ENCODE measurements at places on chromosomes 4 and X.

- DNase-seq = no peak
These were observed 515.1 kb upstream of the DIPK2B start for GRCh38 chrX:45715748-45716147.

- no peak for DNase-seq
These were observed 107.3 kb downstream of the EFNB1 start for GRCh38 chrX:68936126-68936525.

- no peak for DNase-seq
These were observed 57.8 kb upstream of the PLAC1 start for GRCh38 chrX:134715930-134716619.

- DNase-seq = no peak
These were observed 96.6 kb downstream of the SORCS2 start for GRCh38 chr4:7288751-7289523.

DNA sequence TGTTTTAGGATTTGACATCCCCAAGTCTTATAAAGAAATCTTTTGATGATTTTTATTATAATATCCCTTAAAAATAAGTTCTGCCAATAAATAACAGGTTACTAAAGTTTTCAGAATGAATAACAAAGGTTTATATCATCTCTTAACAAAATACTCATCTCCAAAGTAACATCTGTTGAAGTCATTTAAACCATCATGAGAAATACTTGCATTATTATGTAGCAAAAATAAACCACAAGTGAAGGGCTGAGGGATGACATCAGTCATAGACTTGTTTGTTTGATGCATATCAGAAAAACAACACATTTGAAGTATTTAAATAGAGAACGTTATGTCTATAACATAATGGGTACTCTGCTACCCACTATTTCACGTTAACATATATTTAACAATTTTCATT, 114.9 kb downstream of the SPOCK3 start:
- no peak for DNase-seq

DNA sequence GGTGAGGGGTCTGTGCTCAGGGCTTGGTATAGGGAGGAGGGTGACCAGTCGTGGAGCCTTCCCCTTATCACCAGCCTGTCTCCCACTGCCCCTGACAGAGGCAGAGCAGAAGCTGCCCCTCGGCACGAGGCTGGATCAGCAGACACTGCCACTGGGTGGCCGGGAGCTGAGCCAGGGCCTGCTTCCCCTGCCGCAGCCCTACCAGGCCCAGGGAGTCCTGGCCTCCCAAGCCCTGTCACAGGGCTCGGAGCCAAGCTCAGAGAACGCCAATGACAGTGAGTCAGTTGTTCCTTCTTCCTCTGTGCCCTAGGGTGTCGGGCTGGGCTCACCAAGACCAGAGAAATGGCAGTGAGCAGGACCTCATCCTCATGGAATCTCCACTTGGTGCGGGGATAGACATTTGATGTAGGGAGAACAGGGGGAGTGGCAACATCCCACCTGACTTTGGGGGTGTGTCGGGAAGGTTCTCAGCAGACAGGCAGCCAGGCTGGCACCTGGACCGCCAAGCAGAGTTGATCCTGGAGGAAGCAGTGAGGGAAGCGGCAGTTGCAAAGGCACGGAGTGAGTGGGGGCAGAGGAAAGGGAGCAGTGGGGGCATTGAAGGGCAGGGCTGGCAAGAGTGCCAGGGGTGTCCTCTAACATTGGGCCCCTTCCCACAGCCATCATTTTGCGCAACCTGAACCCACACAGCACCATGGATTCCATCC, 14.3 kb upstream of the UBA1 start:
- DNase-seq = no peak

GRCh38 chr4:142396279-142396678, 449.8 kb downstream of the INPP4B start:
- no peak for DNase-seq

DNA sequence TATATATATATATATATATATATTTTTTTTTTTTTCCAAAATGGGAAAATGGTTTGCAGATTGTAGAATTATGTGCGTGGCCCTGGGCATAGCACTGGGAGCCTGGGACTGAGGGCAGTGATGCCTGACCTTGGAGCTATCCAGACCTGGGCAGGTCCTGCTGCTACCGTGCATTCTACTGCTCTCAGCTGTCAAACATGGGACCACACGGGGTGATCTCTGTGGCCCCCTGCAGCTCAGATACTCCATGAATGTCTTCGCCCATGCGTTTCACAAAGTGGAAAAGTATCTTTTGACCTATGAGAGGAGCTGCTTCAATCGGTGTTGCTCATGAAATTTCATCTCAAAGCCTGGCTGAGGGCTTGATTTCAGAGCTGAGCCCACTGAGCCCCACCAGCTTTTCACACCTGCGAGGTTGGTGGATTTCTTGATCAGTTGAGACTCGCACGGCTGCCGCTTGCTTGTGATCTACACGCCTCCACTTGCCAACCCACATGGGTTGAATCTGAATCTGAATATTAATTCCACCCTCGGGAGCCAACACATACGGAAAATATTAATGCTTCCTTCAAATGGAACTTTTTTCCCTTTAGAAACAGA, 35.7 kb downstream of the ING2 start:
- no peak for DNase-seq

DNA sequence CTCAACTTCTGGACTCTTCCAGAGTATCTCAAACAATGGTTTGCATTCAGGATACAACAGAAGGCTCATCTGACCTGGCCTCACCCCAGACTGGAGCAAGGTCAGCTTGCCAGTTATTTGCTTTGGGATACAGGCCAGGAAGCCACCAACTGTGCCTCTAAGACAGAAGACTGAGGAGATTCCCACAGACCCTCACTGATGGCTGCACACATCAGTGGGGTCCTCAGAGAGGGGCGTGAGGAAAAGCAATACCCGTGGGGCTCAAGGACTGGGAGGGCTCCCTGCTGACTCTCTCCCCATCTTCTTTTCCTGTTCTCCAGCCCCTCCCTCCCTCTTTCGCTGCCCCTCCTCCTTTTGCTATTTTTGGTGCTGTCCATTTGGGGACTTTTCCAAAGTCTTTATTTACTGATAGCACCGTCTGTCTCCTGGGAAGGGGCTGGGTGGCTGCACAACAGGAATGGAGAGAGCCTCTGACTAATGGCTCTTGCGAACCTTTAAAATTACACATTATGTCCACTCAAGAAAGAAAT, 23.2 kb downstream of the RELL1 start:
- DNase-seq = no peak

- DNase-seq = no peak
These were observed 89.3 kb upstream of the USP38 start for GRCh38 chr4:143095447-143095846.

DNA sequence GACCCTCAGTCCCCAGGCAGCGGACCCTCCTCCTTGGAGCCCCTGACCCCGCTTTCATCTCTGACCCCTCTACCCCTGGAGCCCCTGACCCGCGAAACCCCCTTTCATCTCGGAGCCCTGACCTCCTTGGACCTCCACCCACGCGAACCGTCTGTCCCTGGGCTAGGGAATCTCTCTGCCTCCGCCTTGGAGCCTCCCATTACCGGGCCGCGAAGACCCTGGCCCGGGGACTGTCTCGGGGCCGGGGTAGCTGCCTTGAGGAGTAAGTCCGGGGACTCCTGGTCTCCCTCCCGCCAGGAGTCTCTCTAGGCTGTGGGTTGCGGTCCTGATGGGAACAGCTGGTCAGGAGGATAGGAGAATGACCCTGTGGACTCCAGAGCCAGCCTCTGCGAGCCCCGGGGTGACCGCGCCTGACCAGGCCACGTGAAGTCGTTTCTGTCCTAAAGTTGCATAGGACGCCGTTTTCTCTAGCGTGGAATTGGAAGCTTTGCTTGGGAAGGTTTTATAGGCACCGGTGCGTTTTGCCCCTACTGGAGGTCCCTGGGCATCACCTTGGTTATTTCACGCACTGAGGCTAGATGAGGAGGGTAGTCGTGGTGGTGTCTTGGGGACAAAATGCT, 824 bp downstream of the TBC1D14 start:
- no peak for DNase-seq

DNA sequence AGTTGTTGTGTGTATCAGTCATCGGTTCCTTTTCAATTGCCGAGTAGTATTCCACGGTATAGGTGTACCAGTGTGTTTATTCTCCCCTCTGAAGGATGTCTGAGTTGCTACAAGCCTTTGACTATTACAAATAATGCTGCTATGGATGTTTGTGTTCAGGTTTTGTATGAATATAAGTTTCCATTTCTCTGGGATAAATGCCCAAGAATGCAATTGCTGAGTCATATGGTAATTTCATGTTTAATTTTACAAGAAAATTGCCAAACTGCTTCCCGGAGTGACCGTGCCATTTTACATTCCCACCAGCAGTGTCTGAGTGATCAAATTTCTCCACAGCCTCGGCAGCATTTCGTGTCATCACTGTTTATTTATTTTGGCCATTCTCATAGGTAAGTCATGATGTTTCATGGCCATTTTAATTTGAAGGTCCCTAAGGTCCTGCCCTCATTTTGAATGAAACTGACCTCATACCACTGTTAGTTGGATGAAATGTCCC, 73.9 kb downstream of the IRF2 start:
- no peak for DNase-seq

- DNase-seq = no peak
These were observed 53.6 kb upstream of the HPSE start for GRCh38 chr4:83388313-83388676.

DNA sequence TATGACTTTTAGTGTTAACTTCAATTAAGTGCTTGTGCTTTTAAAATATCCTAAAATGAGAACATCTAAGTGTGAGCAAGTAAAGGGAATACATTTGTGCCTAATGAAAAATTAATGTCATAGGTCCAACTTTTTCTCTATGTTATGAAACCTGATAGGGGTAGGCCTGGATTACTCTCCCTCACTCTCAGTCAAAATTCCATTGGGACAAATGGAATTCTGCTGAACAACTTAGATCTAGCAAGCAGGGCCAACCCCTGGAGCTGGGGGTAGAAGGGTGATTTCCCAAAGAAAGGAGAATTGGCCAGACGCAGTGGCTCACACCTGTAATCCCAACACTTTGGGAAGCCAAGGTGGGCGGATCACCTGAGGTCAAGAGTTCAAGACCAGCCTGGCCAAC, 67.4 kb downstream of the EDNRA start:
- no peak for DNase-seq

GRCh38 chr4:143597276-143597675, 83.8 kb downstream of the SMARCA5 start:
- no peak for DNase-seq

DNA sequence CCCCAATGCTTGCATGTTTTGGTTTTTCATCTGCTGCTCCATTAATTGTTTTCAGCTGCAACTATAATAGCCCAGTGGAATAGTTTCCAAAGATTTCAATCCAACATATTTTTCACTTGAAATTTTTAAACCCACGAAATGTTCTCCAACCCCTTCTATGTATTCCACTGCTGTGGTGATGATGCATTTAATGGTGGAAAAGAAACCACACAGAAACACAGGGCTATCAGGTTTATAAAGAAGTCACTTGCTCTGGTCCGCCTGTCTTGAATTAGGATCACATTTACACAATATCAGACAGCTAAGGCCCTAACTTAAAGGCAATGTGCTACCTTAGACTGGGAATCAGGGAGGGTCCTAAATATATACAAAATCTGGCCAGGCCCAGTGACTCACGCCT, 35.0 kb downstream of the OPHN1 start:
- no peak for DNase-seq

DNA sequence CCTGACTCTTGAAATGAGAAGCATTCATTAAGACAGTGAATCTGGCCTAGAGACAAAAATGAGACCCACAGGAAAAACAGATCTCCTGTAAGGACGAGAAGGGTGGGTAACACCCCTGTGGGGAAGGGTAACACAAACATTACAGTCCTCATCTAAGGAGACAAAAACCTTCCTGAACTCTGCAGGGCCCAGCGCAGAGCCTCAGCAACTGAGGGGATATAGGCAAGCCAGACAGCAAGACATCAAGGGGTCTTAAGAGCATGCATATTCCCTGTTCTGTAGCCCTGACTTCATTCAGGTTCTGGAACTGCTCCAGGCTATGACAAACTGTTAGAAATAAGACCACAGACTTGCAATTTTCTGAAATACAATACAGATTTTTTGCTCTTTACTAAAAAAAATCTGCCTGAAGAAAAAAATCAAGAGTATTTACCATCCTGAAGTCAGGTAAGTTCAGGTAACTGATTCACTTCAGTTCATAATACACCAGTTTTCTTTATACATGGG, 15.5 kb downstream of the COX18 start:
- DNase-seq = no peak

GRCh38 chr4:37463033-37463856, 218.7 kb downstream of the NWD2 start:
- no peak for DNase-seq

DNA sequence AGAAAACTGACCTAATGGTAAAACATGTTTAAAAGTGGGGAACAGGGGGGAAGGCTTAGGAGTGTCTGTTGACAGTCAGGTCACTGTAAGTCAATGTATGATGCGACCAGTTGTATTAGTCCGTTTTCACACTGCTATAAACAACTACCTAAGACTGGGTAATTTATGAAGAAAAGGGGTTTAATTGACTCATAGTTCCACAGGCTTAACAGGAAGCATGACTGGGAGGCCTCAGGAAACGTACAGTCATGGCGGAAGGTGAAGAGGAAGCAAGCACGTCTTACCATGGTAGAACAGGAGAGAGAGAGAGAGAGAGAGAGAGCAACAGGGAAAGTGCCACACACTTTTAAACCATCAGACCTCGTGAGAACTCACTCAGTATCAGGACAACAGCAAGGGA, 13.0 kb upstream of the PLAC1 start:
- no peak for DNase-seq

DNA sequence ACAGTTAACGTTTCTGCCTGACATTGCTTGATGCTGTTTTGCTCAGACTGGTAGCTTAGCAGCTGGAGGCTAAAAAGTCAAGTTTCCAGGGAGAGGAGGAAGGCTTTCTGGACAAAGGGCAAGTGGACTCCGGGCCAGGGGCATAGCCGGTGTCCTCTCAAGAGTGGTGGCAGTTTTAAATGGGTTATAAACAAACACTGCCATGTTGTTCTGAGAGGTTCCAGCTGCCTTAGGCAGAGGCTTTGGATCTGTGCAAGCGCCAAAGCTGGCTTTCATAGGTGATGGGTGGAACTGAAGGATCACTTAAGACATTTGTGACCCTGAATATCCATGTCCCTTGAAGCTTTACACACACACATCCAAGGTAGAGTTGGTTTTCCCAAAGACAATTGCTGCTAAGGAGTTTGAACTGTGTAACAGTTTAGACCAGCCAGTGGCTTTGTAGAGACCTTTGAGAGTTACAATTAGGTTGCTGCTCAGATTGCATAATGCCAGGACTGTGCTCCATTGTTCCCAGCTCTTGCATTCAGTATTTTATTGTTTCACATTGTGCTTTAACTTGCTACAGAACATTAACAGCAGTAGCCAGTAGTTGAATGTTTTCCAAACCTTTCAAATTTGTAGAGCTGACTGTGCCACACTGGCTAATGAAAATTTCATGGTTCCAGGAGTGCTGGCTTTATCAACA, 54.1 kb upstream of the AP1S2 start:
- DNase-seq = no peak

DNA sequence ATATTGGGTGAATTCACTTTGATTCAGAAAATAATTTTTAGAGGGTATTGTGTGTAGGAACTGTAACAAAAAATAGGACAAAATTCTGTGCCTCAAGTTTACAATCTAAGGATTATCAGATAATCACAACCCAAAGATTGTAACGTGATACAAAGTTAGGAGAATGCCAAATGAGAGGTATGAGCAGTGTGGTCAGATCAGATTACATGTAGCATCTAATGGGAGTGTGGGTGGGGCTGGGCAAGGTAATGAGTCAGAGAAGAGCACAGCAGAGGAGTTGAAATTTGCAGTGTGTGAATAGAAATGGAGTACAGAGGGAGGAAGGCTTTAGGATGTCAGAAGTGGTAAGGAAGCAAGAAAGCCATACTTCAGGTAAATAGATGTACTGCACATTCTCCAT, 103.4 kb upstream of the TEX13A start:
- DNase-seq = no peak

GRCh38 chr4:30753316-30753715, 33.1 kb downstream of the PCDH7 start:
- DNase-seq = no peak
